ENCODE measurements at places on chromosomes 13 and 19.

GRCh38 chr13:40060296-40061007 lies 405.0 kb downstream of the COG6 start:
- no peak for DNase-seq

GRCh38 chr13:81058211-81058915 lies 717.4 kb upstream of the SPRY2 start:
- DNase-seq, result no peak

GRCh38 chr13:50153401-50153800 lies 138.2 kb downstream of the KCNRG start:
- no peak for DNase-seq

DNA sequence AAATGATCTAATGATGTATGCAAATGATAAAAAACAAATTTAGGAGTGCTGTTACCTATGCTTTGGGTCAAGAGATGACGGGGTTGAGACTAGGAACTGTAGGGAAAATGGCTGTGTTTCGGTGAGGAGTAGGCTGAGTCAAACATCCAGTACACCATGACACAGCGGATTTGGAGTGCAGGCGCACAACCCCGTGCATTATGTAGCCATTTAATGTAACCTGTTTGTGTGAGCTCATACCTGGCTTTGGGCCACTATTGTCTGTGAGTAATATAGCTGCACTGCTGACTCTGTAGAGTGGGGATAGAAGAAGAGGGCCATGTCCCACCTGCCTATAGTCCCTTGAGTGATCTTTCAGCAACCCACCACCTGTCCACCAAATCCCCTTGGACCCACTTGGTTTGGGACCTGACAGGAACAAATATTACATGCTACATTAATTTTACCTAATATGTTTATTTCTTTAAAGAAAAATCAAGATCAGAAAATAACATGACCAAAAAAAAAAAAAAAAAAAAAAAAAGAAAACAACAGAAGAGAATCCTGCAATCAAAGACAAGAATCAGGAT lies 95.5 kb upstream of the KLHL1 start:
- no peak for DNase-seq

DNA sequence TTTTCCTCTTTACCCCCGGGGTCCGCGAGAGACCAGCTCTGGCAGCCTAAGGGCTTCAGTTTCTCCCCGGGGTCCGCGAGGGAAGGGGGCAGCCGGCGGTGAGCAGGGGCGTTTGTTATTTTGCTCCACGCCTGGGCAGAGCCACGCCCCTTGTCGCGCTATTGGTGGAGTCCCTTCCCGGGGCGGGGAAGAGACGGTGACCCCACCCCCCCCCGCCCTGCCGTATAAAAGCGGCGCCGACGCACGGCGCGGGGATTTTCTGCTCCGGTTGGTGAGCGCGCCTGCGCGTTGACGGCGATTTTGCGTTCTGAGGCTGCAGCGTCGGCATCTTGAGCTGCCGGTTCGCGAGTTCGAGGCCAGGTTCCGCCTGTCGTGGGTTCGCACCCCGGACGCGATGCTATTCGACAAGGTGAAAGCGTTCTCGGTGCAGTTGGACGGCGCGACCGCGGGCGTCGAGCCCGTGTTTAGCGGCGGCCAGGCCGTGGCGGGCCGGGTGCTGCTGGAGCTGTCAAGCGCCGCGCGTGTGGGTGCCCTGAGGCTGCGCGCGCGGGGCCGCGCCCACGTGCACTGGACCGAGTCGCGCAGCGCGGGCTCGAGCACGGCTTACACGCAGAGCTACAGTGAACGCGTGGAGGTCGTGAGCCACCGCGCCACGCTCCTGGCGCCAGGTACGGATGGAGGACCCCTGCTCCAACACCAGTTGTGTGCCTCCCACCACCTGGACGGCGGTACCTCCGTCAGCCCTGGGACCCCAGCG lies at the start of gene ARRDC2:
Gene ARRDC2, plus strand, starts transcription at position 254 of the 757 bp plus-strand sequence. Its CDS starts 141 bp downstream, at position 395.
- peak; percentile 100 for DNase-seq

DNA sequence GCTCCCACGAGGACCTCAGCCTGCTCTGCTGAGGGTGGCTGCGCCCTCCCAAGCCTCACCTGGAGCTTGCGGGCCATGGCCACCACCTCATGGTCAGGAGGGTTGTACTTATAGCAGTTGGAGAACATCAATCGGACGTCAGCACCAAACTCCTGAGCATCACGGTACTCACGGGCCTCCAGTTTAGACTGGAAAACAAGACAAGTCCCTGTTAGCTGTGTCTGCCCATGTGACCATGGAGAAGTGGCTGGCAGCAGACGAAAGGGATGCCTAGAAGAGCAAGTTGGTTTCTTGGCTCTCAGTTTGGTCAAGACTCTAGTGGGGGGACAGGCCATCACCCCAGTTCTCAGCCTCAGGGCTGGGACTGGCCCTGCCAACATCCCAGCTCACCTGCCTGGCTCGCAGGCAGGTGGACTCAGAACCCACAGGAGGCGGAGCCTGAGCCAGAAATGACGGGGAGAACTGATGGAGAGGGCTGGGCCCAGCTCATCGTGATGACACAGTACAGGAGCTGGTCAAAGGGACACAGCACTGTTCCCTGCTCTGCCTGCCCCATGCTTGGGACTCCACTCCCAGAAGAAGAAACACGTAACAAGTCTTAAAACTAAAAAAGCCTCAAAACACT lies 31.2 kb upstream of the EPHX3 start:
- DNase-seq, result no peak

GRCh38 chr19:37699057-37699456 lies 20.5 kb downstream of the ZNF607 start:
- no peak for DNase-seq

DNA sequence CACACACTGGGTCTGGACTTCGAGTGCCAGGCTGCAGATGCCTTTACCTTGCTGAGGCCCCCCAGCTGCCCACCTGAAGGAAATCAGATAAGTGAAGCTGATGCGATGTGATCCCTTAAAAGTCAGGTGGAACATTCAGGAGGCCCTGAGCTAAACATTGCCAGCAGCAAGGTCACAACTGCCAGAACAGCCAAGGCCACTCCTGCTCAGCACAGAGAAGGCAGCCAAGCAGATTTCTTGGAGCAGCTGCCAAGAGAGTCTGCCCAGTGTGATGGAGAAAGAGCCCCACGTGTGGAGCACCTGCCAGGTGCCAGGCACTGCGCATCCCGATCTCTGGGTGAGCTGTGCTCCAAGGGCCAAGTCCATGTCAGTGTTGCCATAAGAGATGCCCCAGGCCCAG lies 20.6 kb upstream of the UQCRFS1 start:
- no peak for DNase-seq

GRCh38 chr13:51955816-51956603 lies 55.2 kb downstream of the ATP7B start:
- DNase-seq, result no peak

GRCh38 chr13:78806457-78806856 lies 147.5 kb upstream of the OBI1 start:
- DNase-seq, result no peak

DNA sequence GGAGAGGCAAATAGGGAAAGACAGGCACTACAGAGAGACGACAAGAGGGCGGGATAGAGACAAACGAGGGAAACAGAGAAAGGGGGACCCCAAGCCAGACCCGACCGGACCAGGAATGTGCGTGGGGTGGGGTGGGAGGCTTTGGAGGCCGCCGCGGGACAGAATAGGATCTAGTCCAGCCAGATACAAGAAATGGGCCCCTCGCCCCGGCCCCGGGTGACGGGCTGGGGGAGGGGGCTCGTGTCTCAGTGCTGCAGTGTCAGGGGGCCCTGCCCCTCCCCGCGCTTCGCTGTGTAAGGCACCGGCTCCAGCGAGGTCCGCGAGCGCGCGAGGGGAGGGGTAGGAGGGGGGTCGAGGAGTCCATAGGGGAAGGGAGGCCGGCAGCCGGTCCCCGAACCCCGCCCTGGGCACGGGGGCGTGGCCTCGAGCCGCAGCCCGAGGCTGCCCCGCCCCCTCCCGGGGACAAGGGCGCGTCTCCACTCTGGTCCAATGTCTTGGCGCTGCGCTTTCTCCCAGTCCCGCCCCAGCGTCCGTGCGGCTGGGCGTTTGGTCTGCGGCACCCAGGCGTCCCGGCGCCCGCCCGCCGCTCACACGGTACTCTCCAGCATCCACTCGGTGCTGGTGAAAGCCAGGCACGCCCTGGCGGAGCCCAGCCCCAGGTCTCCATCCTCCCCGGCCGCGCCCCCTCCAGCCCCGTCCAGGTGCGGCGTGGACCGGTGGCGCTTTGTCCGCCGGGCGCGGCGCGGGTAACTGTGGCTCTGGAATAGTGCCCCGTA lies 11.0 kb downstream of the IFNL1 start:
- DNase-seq, result no peak

GRCh38 chr13:100341327-100341726 lies 247.3 kb downstream of the GGACT start:
- DNase-seq, result no peak

GRCh38 chr19:49983645-49984229 lies 22.8 kb upstream of the SIGLEC11 start:
- DNase-seq, result no peak

- no peak for DNase-seq
Observed at GRCh38 chr13:98508685-98509084, 68.2 kb downstream of the STK24 start.

- DNase-seq, result peak; percentile 61
Observed at GRCh38 chr19:8050274-8051096, 2.1 kb upstream of the CCL25 start.

GRCh38 chr19:46840498-46840942 lies 10.1 kb downstream of the AP2S1 start:
- no peak for DNase-seq

DNA sequence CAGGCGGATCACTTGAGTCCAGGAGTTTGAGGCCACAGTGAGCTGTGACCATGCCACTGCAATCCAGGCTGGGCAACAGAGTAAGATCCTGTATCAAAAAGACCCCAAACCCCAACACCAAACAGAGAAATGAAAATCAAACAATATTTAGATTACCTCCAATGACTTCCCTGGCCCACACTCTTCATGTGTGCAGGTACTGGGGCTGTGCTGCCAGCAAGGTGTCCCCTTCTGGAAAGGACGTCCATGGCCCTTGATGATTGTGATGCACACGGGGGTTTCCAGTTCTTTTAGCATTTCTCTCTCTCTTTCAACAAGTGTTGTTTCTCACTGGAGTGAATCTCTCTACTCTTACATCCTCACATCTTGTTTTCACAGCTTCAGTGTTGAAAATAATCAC lies 23.7 kb upstream of the LGALS14 start:
- DNase-seq, result no peak

DNA sequence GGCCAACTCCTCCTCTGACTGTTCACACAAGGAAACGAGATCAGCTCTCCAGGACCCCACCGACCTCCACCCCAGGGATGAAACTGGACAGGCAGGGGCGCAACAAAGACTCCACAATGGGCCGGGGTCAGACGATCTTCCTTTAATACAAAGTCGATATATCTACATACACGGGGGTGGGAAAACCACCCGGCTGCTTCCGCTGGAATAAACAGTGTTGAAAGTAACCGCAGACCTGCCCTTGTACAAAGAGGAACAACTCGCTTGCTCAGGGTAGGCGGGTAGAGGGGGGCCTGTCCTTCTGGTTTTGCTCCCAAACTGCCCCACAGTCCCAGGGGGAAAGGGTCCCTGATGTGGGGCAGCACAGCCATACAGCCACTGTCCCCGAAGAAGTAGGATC lies 135.2 kb downstream of the PTPRS start:
- DNase-seq, result no peak

GRCh38 chr13:39105110-39105509 lies 66.9 kb downstream of the NHLRC3 start:
- no peak for DNase-seq

- peak; percentile 55 for DNase-seq
Observed at GRCh38 chr13:42047561-42048341, 697 bp upstream of the DGKH start.

DNA sequence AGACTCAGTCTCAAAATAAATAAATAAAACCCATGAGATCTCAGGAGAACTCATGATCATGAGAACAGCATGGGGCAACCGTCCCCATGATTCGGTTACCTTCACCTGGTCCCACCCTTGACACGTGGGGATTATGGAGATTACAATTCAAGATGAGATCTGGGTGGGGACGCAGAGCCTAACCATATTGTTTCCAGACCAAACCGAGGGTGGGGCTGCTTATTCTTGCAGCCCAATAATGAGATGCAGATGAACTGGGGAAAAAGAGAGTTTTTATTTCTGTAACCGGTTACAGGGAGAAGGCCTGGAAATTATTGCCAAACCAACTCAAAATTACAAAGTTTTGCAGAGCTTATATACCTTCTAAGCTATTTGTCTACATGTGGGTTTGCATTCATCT lies 12.8 kb downstream of the TRAPPC2B start:
- DNase-seq, result no peak

DNA sequence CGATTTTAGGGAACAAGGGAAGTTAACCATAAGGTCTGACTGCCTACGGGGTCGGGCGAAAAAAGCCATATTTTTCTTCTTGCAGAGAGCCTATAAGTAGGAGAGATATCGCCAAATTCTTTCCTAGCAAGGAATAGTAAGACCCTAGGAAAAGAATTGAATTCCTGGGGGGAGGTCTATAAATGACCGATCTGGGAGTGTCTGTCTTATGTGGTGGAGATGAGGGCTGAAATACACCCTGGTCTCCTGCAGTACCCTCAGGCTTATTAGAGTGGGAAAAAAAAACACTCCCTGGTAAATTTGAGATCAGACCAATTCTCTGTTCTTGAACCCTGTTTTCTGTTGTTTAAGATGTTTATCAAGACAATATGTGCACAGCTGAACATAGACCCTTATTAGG lies 447.5 kb upstream of the ATXN8OS start:
- DNase-seq, result no peak

GRCh38 chr19:5632657-5633056 lies 9.8 kb downstream of the SAFB start:
- DNase-seq, result no peak

DNA sequence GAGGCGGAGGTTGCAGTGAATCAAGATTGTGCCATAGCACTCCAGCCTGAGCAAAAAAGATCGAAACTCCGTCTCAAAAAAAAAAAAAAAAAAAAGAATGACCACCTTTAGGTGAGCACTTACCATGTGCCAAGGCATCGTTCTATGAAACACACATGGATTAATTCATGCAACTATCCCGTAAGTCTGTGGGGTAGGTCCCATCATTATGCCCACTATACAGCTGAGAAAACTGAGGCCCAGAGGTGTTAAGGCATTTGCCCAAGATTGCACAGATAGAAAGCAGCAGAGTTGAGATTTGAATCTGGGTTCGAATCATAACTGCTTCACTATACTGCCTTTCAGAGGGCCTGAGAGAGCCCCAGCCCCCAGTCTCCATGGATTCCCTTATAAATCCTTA lies 2.3 kb downstream of the GMFG start:
- DNase-seq, result no peak

Measured in 8988T (cell line).